ENCODE measurements at places on chromosomes 6 and 20.

DNA sequence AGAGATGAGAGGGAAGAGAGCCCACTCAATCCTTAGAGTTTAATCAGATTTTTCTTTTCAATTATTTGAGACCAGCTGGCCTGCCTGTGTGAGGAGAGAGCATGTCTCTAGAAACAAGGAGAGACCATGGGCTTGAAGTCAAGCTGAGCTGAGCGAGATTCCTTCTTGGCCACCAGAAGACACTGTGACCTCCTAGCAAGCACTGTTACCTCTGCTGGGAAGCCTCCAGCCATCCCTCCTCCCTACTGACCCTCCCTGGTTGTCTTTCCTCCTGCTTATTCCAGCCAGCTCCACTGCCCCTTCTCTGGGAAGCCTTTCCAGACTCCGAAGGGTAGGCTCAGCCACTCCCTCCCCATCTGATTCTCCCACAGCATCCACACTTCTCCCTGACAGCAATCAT, 110.0 kb downstream of the SCML4 start:
- no peak for DNase-seq

DNA sequence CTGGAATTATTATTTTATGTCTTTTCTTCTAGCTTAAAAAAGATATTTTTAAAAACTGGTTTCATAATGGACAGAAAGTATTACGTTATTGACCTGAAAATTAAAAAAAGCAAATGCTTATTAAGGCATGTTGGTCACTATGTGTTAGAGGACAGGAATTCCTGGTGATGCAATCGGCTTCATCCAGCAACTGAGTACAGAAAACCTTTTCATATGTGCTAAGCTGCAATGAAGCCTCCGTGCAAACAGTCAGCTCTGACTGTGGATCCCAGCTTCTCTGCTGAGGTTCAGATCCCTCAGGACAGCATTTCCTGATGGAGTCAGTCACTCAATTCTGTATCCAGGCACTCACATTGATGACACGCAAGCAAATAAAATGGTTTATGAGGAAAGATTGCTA, 22.7 kb upstream of the BMP2 start:
- DNase-seq: no peak

DNA sequence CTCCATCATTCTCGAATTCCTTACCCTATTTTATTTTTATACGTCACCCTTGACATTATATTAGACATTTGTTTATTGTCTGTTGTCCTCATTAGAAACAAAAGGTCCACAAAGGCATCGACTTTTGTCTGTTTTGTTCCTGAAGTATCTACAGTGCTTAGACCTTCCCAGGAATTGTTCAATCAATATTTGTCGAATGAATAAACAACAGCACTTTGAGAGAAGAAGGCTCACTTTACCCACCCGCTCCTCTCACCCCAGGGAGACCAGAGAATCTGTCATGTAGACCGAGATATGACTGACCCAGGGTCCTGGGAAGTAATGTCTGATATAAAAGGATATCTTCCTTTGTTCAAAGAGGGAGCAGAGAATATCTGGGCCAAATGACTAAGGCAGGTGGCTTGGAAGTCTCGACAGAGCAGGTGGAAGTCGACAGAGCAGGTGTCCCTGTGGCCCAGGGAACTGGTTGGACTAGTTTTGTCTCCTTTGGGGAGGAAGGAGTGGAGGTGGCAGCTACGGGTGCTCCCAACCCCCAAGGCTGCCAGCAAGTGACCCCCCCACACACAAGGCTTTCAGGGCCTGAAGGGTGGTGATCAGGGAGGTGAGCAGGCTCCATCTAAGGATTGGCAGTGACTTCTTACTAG, 14.8 kb upstream of the CHMP4B start:
- DNase-seq: no peak

GRCh38 chr6:82298012-82298411, 50.5 kb upstream of the IBTK start:
- DNase-seq: no peak

DNA sequence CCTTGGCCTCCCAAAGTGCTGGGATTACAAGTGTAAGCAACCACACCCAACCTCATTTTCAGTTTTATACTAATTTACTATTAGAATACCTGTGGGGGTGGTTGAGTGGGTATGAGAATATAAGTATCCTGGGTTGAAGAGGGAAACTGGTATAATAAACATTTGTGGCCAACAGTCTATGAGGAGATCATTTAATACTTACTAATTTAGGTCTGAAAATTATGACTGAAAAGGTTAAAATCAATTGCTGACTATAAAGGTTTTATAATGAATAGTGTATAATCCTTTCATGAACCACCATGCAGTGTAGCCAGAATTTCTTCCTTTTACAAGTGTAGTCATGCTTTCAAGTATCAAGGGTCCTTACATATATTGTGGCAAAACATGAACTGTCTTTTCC, 11.1 kb downstream of the ASF1A start:
- DNase-seq: no peak

DNA sequence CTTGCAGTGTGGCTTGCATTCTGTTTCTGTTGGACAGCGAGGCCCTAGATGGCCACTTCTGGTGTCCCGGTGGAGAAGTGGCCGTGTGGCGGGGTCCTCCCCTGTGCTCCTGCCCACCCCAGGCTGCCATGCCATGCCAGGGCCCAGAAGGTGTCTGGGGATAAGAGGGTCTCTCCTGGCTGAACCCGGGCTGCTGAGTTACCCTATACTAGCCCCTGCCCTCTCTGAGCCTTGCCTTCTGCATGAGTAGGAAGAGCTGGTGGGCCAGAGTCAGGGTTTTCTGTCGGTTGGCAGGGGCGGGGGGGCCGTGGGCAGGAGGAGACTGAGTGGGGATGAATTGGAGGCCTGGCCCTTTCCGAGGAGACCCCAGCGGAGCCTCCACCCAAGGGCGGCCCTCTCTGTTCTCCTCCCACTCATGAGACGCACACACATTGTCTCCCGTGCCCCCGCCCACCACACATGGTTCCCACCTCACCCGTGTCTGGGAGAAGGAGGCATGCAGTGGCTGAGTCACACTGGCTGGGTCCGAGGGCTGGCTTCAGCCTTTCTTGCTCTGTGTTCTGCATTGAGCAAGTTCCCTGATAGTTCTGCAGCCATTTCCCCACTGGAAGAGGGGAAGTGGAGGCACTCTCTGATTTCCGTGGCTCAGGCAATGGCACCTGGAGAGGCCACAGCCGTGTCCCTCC, 24.6 kb downstream of the VSTM2L start:
- DNase-seq: no peak

GRCh38 chr20:63538204-63539091, 1.3 kb upstream of the PTK6 start:
- DNase-seq: no peak
